NAMALWA (cell line): ENCODE measurements at places on chromosomes 13 and 19.
A peak's percentile ranks its signal among the peaks of the same experiment; 100 is the strongest.

- DNase-seq: no peak
Observed at GRCh38 chr19:33434069-33434885, 60.8 kb downstream of the CEBPG start.

DNA sequence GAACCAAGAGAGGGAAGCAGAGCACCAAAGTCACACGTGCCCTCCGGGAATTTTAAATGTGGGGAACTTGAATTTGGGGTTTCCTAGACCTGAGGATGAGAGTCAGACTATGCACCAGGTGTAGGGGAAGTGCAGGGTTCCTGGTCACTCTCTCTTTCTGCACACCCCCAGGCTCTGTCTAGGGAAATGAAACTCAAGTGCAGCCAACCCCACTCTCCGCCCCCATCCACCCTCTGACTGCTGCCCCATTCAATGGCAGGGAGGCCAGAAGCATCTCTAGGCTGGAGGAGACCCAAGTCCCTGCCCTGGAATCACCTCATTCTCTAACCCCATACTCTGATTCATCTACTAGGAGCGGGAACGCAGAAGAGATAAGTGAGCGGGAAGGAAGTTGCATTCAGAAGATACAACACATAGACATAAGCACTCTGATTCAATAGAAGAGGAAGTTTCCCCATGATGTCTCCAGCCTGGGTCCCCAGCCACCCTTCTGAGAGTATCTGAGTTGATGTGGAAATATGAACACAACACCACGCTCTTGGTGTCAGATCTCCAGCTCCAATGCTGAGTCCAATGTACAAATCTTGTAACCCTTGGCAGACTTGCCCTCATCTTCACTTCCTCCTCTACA is 4.7 kb upstream of the SIGLEC14 start:
- DNase-seq: no peak

GRCh38 chr13:96781141-96781540 is 213.1 kb downstream of the OXGR1 start:
- DNase-seq: no peak

DNA sequence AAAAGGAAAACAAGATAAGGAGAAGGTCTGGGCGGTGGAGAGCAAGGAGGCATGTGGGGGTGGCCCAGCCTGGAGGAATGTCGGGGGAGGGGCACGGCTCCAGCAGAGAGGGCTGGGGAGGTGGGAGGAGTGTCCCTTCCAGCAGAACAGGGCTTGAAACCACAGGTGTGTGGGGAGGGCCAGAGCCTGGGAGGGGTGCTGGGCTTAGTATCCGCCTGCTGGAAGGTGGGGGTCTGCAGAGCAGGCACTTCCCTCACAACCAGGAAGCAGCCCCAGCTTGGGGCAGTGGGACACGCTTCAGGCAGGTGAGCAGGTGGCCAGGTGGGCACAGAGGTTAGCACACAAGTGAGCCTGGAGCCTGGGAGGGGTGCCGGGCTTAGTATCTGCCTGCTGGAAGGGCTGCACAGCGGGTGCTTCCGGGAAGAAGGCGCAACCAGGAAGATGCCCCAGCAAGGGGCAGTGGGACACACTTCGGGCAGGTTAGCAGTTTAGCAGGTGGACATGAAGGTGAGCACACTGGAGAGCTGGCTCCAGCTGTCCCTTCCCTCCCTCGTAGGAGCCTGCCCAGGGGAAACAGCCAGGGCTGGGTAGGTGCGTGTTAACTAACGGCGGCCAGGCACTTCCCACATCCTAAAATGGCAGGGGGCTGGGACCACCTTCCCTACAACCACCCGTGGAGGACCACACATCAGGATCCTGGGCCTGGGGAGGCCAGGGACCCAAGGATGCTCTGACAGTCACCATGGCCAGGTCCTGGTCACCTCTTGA is 3.0 kb downstream of the GAS6 start:
- no peak for DNase-seq

- no peak for DNase-seq
Observed at GRCh38 chr19:31348481-31349159, 616 bp downstream of the TSHZ3 start.

- no peak for DNase-seq
Observed at GRCh38 chr13:44106266-44107152, 226.8 kb downstream of the LACC1 start.

GRCh38 chr19:3281026-3281425 is 56.6 kb downstream of the CELF5 start:
- DNase-seq: no peak

DNA sequence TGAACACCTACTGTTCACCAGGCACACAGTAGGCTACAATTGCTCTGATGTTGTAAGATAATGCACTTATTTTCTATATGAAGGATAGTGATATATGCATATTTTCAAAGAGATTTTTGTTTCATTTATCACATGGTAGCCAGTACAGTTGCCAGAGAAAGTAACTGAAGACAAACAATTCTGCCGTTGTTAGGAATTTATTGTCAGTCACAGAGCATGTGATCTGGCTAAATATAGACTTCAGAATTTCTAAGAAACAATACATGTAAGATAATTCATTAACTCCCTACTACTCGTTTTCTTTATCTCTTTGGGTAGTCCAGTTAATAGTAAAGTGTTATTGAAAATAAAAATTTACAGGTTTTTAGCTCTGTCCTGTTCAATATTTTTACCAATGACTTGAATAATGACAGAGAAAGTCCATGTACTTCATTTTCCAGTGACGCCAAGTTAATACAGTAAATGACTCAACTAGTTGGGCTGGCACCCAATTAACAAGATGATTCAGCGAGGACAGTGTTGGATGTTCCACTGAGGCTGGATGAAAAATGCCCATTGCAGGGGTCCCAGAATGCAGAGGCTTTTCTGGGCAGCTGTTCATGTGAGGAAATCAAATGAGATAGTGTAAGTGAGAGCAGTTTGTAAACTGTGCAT is 35.6 kb downstream of the GJA3 start:
- no peak for DNase-seq

DNA sequence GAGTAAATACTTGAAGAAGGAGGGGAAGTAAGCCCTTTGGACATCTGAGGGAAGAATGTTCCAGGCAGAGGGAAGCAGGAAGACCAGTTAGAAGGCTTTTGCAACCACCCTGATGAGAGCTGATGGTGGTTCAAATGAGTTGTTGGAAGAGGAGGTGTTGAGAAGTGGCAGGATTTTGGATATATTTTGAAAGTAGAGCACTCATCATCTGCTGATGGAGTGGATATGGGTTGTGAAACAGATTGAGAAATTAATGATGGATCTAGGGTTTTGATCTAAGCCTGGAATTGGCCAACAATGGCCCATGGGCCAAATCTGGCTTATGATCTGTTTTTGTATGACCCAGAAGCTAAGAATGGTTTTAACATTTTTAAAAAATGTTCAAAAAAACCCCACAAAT is 230.7 kb downstream of the NDFIP2 start:
- no peak for DNase-seq

DNA sequence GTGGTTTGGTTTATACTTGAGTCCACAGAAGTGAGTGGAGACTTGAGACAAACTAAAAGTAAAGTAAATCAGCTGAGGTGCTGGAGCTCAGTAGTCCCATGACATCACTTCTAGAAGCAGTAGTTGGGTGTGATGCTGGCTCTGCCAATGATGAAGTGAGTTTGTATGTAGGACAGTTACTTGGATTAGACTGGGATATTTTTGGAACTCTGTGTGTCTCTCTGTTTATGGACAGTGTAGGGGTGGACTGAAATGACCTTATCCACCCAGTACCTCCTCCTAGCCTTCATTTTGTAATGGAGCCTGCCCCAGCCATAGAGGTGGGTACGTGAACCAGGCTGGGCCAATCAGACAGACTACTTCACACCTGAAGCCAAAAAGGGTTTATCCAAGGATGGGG is 52.2 kb downstream of the POLR1D start:
- no peak for DNase-seq

GRCh38 chr19:42568006-42568405 is 26.7 kb downstream of the CEACAM8 start:
- no peak for DNase-seq

GRCh38 chr19:35869327-35870123 is 1.2 kb downstream of the APLP1 start:
- peak; percentile 91 for DNase-seq

DNA sequence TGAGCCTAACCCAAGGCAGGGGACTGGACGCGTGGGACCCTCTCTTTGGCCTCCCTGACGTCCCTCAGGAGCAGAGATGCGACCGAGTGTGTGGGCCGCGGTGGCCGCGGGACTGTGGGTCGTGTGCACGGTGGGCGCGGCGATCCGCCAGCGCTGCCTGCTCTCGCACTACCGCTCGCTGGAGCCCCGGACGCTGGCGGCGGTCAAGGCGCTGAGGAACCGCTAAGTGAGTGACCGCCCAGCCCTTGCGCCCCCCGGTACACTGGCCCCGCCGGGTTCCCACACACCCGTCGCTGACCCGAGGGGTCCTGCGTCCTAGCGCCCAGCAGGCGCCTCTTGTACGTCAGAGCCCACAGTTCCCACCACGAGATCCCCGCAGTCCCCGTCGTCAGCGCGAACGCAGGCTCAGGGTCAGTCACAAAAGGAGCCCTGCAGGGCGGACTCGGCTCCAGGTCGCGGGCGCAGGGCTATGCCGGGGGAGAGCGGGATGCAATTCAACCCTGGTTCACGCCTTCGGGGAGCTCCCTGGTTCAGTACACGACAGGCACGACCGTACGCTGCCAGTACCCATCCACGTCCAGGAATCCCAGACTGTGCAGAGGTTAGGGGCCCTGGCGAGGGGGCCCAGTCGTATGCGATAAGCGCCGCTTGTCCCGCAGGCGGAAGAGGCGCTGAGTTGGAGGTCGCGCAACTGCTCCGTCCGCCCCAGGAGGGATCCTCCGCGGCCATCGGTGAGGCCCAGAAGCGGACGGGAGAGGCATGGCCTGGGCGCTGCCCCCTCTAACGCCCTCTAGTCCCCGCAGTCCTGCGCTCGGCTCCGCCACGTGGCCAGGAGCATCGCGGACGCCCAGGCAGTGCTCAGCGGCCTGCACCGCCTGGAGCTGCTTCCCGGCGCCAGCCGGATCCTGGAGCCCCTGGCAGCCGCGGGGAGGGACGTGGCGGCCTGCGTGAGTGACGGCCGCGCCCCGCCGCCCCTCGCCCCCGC is 3.6 kb upstream of the IFNL2 start:
- DNase-seq: no peak

DNA sequence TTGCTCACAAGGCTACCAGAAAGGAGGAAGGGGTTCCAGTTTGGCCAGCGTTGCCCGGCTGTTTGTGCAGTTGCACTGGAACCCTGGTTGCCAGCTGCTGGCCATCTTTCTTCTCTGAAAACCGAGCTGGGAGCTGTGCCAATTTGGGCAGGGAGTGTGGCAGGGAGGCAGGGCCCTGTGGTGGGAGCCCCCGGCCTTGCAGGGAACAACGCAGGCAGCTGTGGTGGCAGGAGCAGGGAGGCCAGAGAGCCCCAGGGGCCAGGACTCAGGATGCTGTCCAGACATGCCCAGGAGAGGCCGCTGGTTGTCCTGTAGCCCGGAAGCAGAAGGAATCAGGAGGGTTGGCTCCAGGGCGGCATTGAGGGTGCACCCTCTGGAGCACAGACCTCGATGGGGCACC is 4.8 kb downstream of the KMT5C start:
- no peak for DNase-seq

DNA sequence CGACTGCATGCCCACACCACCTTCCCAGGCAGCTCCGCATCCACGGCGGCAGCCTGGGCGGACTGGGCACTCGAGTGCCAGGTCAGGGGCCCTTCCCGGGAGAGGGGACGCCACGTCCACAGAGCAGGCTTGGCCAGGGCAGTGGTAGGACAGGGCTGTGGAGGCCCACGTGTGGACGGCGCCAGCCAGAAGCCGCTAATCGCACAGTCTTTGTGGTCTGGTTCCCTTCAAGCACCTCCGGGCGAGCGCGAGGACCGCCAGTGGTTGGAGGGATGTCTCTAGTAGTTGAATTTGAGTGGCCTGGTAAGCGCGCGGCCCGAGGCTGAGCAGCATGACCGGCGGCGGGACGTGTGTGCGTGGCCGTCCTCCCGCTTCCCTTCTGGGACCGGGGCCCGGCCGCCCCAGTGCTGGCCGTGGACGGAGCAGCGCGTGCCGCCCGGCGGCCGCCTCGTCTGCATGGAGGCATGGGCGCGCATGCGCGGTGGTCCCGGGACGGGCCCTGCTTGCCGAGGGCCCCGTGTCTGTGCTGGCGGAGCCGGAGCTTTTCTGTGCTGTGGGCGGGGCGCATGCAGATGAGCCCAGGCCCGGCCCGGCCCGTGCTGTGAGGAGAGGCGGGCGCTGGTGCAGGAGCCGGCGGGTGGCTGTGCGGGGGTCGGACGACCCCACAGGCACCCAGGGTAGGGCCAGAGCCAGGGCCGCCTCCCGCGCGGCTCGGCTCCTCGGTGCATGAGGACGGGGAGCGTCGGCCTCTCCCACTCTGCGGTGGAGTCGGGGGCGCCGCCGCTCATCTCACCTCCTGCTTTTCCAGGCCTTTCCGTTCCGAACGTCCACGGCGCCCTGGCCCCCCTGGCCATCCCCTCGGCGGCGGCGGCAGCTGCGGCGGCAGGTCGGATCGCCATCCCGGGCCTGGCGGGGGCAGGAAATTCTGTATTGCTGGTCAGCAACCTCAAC is 8.6 kb downstream of the PTBP1 start:
- DNase-seq: no peak

- DNase-seq: no peak
Observed at GRCh38 chr13:32278426-32278825, 36.7 kb downstream of the ZAR1L start.

GRCh38 chr13:113169277-113170272 is 11.1 kb downstream of the PROZ start:
- DNase-seq: no peak

- DNase-seq: no peak
Observed at GRCh38 chr13:23722726-23723453, 152.7 kb downstream of the TNFRSF19 start.

DNA sequence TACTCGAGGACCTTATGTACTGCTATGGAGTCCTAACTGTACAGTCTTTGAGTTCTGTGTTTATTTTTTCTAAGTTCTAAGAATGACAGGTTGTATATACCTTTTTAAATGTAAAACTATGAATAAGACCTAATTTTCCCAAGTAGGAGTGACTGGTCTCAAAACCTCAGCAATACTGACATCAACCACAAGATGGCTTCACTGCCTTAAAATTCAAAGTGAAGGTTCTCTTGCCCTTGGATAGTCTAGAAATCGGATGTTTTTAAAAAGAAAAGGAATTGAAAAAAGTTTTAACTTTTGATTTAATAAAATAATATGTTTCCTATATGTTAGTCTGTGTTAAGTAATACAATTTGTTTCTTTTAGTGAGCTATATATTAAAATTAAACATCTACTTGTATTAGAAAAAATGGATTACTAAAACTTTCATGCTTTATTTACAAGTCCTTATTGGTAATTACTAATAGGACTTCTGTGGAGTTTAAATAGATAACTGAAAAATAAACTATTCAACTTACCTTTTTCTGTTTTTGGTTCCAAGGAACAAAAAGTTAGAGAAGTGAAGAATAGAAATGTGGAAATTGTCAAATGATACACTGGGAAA is 52.0 kb downstream of the TDRD3 start:
- DNase-seq: peak; percentile 82

DNA sequence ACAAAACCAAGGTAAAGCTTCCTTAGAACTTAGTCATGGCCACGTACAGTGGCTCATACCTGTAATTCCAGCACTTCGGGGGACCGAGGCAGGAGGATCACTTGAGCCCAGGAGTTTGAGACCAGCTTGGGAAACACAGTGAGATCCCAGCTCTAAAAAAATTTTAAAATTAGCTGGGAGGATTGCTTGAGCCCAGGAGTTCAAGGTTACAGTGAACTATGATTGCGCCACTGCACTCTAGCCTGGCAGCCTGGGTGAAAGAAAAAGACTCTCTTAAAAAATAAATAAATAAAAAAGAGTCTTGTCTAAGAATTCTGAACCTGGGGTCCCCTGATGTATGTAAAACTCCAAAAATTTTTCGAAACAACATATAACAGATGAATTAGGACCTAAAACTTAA is 34.9 kb downstream of the N4BP2L2 start:
- no peak for DNase-seq

- no peak for DNase-seq
Observed at GRCh38 chr13:110503979-110504499, 57.5 kb downstream of the RAB20 start.
